ENCODE measurements at places on chromosomes 6 and 20. TPM values are rescaled to one million over a fixed set of nuclear protein-coding genes. Genes with fewer than 3 reads are reported as not detected.

MDFI gene
- total RNA-seq: 22.8 TPM

STMND1 gene
- total RNA-seq: not detected

PI16 gene
- not detected for total RNA-seq

MAD2L1BP gene
- total RNA-seq: 18.6 TPM

VGLL2 gene
- not detected for total RNA-seq

COX7A2 gene
- 74.9 TPM for total RNA-seq

CFAP61 gene
- total RNA-seq: not detected

HLA-DQA2 gene
- total RNA-seq: not detected

NKX2-2 gene
- not detected for total RNA-seq

GTSF1L gene
- total RNA-seq: not detected

All from bladder microvascular endothelial cell (primary cell).